ENCODE measurements at places on chromosomes 6 and 20.

GRCh38 chr6:137157601-137158000 lies 15.8 kb downstream of the IL22RA2 start:
- no peak for DNase-seq

- DNase-seq, result no peak
These were observed 228.1 kb downstream of the ATXN1 start for GRCh38 chr6:16533210-16533609.

GRCh38 chr20:9985281-9985680 lies 49.5 kb upstream of the ANKEF1 start:
- DNase-seq, result no peak

DNA sequence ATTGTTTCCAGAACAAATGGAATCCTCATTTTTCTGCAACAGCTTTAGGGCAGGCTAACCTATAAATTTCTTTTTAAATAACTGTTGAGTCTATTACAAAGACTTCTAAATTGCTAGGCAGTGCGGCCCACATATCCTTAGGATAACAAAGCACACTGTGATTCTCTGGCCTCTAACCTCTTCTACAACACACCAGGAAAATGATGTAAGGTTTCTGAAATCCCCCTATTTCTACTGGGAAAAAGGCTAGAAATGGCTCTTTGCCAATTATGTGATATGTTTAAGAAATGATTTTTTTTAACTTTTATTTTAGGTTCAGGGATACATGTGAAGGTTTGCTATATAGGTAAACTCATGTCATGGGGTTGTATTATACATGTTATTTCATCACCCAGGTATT lies 17.3 kb upstream of the NT5E start:
- DNase-seq, result no peak

GRCh38 chr20:17421493-17421892 lies 109.7 kb downstream of the BFSP1 start:
- DNase-seq, result no peak

- no peak for DNase-seq
These were observed 61.4 kb upstream of the KIF25 start for GRCh38 chr6:167936051-167936450.

- DNase-seq, result no peak
These were observed 496.8 kb upstream of the CITED2 start for GRCh38 chr6:139871165-139871710.

GRCh38 chr20:57948180-57948955 lies 238.6 kb upstream of the PMEPA1 start:
- DNase-seq, result no peak

- DNase-seq, result no peak
These were observed 32.2 kb downstream of the PRPH2 start for GRCh38 chr6:42690151-42690702.

DNA sequence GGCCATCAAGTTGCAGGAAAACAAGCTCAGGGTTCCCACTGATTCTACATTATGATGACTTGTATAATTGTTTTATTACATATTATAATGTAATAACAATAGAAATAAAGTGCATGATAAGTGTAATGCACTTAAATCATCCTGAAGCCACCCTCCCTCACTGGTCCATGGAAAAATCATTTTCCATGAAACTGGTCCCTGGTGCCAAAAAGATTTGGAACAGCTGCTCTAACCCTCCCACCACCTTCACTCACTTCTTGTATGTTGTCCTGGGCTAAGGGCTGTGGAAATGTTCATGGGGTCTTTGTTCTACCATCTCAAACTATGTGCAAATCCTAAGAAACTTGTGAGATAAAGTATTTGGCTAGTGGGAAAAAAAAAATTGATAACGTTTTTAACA lies 133.8 kb downstream of the LRRC1 start:
- no peak for DNase-seq

- no peak for DNase-seq
These were observed 39.2 kb upstream of the NHSL1 start for GRCh38 chr6:138538390-138539031.

DNA sequence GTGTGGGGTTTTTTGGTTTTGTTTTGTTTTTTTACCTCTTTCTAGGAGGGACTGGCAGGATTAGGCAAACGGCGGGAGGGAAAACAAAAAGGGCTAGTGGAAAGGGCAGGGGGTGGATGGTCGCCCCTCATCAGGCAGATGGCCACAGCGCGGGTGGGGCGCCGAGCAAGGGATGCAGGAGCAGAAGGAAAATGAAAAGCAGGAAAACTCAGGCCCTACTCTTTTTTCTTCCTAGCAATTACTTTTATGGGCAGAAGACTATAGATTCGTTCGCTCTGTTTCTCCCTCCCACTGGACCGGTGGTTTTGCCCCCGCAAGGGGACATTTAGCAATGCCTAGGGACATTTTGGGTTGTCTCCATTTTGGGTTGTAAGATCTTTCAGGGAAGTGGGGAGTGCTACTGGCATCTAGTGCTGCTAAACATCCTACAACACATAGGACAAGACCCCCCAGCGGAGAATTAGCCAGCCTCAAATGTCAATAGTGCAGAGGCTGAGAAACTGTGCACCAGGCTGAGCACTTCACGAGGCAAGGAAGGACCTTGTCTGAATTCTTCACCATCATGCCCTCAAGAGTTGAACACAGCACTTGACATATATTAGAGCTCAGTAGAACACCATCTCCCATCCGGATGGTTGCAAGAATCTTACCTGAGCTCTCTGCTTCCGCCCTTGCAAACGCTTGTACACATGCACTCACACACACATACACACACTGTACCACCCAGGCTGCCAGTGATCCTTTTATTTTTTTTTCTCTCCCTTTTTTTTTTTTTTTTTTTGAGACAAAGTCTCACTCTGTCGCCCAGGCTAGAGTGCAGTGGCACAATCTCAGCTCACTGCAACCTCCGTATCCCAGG lies 4.8 kb upstream of the ZMYND8 start:
- DNase-seq, result no peak

DNA sequence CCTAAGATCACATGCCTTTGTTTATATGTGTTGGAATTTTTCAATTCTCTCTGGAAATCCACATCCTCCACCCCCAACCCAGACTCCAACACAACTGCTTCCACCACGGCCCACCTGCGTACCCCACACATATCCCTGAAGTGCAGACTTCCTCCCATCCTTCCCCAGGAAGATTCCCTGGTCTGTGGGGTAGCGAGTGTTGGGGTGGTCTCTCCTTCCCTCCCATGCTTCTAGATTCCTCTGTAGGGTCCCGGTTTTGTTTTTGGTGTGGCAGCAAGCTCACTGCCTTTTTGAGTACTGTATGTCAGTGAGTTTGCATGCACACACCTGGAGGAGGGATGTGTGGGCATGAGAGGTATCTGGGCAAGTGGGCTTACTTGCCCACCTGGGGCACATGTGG lies 127.6 kb downstream of the MRPL14 start:
- no peak for DNase-seq

DNA sequence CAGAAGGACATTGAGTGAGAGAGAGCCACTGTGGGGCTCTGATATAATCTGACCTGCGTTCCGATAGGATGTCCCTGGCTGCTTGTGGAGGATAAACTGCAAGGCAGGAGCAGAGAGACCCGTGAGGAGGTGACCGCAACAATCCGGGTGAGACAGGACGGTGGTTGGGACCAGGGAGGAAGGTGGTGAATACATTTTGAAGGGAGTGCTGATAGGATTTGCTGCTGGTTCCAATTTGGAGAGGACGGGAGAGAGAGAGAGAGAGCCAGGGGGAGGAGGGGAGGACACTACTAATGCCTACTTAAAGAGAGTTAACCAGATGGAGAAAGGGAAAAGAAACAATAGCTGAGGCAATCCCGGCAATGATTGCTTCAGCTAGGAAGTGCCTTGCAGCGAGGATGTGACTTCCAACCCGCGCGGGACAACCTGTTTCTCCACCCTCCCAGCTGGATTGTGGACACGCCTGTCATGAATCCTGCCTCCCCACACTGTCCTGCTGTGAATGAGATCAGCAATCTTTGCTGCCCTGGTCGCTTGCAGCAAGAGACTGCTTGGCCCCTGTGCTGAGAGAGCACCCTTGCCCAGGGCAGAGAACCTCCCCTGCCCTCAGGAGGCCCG lies 199.0 kb upstream of the KCNG1 start:
- DNase-seq, result no peak

DNA sequence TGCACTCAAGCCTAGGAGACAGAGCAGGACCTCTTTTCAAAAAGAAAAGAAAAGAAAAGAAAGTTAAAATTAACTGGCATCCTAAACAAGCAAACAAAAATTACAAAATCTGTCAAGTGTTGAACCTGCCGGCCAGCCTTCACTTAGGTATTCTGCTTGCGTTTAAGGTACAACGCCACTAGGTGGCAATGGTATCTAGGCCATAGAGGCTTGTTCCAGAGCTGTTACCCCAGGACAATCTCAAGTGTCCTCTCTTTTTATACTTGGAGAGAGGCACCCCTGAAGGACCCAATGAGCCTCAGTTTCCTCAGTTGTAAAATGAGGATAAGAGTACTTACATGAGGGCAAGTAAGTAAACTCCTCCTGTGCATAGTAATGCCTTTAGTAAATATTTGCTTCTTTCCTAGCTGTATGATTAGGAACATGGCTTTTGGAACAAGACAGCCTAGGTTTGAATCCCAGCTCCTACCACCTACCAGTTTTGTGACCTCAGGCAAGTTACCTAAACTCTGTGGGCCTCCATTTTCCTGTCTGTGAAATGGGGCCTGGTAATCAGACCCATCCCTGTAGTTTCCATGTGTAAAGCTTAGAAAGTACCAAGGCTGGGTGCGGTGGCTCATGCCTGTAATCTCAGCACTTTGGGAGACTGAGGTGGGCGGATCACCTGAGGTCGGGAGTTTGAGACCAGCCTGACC lies 5.8 kb upstream of the PACSIN1 start:
- DNase-seq, result peak; percentile 10

DNA sequence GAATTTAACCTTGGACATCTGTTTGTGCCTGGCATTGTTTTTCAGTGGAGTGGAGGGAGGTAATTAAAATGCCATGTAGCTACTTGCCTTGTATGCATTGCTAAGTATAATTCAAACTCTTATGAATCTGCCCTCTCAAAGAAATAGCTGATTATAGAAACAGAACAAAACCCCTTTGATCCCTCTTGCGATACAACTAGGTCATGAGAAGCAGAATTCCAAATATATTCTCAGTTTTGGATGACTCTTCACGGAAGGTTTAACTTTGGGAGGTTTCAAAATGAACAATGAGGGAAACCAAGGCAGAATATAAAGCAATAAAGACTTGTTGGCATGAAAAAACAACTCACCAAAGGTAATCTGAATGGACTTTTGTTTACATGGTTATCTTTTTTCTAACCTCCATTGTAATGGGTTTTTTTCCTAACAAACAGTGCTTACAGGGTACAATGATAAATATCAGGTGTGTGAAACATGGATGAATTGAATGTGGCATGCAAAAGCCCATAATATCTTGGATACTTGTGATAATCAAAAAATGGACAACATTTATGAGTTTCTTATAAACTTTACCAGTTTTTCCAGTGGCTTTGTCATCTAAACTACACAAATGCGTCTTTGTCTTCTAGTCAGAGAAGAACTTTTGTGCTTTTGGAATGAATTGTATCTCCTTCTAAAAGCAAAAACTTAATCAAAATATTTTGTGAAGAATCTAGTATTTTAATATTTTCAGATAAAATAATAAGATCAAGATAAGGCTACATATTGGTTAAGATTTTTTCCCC lies 15.7 kb upstream of the HEY2 start:
- peak; percentile 46 for DNase-seq

GRCh38 chr20:43863821-43864544 lies 50.7 kb upstream of the TOX2 start:
- peak; percentile 3 for DNase-seq

DNA sequence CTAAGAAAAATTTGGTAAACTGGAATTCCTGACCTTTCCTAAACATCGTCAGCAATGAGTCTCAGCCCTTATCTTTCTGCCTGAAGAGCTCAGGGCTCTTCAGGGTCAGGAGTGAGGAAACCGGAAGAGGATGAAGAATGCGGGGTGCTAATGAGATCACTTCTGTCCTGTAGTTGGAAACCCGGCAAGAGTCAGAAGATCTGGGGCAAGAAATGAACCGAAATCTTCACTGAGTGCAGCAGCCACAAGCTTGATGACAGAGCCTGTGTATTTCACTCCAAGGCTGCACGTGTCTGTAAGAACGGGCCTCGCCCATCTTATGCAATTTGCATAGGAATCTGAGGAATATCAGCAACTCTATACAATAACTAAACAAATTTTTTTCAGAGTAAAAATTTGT lies 60.4 kb upstream of the QKI start:
- DNase-seq, result no peak

DNA sequence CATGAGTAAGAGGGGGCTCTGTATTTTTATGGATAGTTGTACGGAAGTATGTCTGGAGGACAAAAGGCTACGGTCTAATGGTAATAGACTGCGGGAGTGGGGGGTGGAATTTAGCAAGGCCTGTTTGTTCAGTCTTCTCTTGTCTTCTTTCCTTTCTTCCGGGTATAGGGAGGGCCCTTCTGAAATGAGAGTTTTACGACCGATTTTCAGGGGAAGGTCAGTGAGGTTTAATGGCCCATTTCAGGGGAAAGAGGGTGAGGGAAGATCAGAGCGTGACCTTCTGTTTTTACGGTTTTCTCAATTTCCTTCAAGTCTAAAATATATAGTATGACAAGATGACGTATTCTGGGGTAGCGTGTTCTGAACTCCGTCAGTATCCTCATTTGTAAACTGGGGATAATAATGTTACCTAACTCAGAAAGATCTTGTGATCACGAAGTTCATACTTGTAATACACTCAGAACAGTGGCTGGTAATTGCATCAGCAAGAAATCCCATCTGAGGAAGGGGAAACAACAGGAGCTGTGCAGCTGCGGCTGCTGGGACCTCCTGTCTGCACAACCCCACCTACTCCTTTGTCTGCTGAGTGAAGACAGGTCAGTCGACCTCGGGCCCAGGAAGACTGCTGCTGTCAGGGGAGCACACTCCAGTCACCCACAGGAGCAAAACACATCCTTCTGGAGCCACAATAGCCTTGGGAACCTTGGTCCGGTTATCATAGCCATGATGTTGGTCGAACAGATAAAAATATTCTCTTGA lies 90.4 kb downstream of the MAP3K7 start:
- DNase-seq, result no peak

GRCh38 chr6:41503827-41504465 lies 42.2 kb upstream of the FOXP4 start:
- no peak for DNase-seq

DNA sequence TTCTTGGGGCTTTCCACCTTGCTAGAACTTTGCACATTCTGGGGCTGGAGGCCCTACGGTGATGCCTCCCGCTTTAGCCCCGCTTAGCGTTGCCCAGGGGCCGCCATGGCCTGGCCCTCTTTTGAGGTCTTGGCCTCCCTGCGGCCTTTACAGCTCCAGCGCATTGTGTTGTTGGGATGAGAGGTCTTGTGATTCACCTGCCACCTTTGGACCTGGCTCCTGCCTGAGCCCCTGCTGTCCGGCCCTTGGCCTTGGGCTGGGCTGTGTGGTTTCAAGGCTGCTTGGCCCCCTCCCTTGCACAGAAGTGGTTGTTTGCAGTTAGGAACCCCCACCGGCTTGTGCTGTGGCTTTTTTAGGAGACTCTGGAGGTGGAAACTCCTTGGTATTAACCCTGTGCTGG lies 61.0 kb upstream of the CDH4 start:
- DNase-seq, result no peak

- DNase-seq, result no peak
These were observed 16.7 kb downstream of the TRAPPC3L start for GRCh38 chr6:116528780-116529179.

- no peak for DNase-seq
These were observed 2.6 kb downstream of the TDRD6 start for GRCh38 chr6:46690141-46690755.

Data from midbrain (tissue), 1 donor.